GM23248 (cell line): ENCODE measurements at places on chromosomes 12 and 14. TPM values are rescaled to one million over a fixed set of nuclear protein-coding genes. Genes with fewer than 3 reads are reported as not detected.

DNA sequence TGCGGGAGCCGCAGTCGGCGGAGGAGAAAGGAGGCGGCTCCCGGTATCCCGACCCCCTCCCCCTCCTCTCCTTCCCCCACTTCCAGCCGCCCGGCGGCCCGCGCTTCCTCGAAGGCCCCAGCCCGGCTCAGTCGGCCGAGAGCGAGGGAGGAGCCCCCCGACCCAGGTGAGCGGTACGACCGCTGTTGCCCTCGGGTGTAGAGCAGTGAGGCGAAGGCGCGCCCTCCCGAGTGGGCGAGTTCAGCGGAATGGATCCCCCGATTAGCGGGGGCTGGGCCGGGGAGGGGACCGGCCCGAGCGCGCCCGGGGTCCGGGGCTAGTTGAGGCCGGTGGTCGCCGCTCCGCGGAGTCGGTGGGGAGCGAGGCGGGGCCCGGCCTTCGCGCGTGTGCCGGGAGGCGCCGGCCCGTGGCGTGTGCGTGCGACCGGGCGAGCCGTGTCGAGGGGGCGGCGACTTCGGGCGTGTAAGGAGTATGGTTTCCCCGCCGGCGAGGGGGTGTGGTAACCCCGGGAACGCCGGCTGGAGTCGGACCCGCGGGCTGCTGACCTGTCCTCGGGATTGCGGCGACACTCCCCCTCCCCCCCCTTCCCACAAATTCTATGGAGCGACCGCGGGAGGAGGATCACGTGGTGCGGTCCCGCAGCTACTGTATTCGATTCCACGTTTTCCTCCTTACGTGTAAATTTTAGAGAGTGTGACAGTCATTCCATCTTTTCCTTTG is 501 bp downstream of the RIMKLB start:
- DNase-seq: peak; percentile 86

GRCh38 chr14:58027904-58028303 is 124.1 kb downstream of the ARMH4 start:
- DNase-seq: no peak

DNA sequence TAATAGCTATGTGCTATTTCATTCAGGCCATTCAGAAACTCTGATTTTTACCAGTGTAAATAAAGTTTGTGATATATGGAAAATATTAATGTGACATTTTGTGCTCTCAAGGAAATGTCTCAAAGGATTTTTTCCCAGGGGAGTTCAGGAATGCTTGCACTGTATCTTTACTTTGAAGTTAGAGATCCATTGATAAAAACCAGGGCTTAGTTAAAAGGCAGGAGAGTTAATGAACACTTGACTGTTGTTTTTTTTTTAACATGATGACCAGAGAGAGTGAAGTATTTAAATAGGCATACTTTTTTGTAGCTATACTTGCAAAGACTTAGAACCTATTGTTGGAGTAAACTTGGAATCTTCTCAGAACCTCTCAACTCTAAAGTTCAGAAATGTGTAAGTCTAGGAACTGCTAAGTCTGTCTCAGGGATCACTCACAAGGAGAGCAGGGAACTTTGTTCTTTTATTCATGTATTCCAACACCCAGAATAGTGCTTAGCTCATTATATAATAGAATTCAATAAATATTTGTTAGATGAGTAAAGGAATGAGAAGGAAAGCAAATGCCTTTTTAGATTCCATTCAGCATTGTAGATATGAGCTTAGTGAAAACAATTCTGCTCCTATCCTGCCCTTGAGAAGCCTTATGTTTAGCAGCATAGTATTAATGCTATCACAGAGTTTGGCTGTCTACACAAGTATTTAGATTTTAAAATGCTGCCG is 117.5 kb downstream of the DAAM1 start:
- DNase-seq: peak; percentile 76

DNA sequence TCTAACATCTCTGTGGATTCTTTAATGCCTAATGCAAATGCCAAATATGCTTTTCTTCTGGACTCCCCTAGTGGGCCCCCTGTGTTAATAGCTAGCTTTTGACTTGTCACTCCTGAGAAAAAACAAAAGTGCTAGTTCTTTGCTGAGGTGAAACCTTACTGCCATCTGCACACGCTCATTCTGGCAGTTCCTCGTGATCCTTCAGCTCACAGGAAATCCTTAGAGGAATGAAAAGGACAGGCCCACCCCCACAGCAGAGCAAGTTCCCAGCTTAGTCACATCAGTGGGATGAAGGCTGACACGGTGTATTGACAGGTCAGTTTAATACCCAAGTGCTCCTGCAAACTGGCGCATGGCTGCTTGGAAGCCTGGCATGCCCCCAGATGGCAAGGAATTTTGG is 165.1 kb upstream of the ATP2B1 start:
- no peak for DNase-seq

HOXC13 gene
- not detected in 2 replicates for total RNA-seq

RAD51AP1 gene
- total RNA-seq: 13.1 and 13.2 TPM in 2 replicates

LRRC23 gene
- total RNA-seq: 4.3 and 4.6 TPM in 2 replicates

HIP1R gene
- 16.3 and 16.4 TPM in 2 replicates for total RNA-seq

GRCh38 chr14:100285021-100285912 is 21.0 kb downstream of the SLC25A29 start:
- DNase-seq: peak; percentile 79

- no peak for DNase-seq
These were observed 22.9 kb upstream of the DHRS7 start for GRCh38 chr14:60188115-60188514.

TSHR gene
- total RNA-seq: not detected in 2 replicates

DNA sequence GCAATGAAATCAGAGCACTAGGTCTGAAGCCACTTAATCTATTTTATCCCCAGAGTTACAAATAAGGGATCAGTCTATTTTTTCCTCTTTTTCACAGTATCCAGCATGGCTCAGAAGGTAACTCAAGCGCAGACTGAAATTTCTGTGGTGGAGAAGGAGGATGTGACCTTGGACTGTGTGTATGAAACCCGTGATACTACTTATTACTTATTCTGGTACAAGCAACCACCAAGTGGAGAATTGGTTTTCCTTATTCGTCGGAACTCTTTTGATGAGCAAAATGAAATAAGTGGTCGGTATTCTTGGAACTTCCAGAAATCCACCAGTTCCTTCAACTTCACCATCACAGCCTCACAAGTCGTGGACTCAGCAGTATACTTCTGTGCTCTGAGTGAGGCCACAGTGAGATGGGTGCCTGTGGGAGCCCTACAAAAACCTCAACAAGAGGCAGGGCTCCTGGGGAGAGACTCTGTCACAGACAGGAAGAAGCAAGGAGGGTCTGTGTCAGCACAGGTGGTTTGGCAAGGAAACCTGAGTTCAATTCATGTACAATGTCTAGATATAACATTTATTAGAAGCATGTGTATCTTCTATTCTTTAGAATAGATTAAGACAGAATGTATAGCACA is 334.3 kb upstream of the OR4E1 start:
- no peak for DNase-seq

FLRT2 gene
- total RNA-seq: 72.8 and 94.1 TPM in 2 replicates

- peak; percentile 27 for DNase-seq
These were observed 304.7 kb downstream of the SSPN start for GRCh38 chr12:26499979-26500640.

- no peak for DNase-seq
These were observed 8.1 kb downstream of the PTPN6 start for GRCh38 chr12:6959058-6959804.

P2RX2 gene
- total RNA-seq: not detected in 2 replicates

- no peak for DNase-seq
These were observed 328.8 kb downstream of the ADGRD1 start for GRCh38 chr12:131282292-131283080.

GZMB gene
- not detected in 2 replicates for total RNA-seq

DNA sequence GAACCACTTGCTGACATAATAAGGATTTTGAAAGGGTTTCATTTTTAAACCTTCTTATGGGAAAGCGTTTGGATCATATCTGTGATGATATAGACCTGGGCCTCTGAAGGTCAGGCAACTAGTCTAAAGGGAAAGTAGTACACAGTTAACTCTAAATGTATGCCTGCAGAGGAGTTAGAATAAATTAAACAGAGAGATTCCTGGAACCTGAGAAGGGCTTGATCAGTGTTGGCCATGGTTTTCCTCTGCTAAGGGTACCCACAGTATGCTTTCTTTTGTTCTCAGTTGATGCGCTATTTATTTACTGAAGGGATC is 14.4 kb upstream of the POLR3B start:
- DNase-seq: no peak

- DNase-seq: peak; percentile 47
These were observed 128.4 kb upstream of the NCOR2 start for GRCh38 chr12:124695861-124696260.

CLEC4D gene
- total RNA-seq: not detected in 2 replicates

NPFF gene
- total RNA-seq: not detected in 2 replicates

GRCh38 chr14:71539650-71540285 is 392.5 kb upstream of the RGS6 start:
- DNase-seq: no peak

TMEM52B gene
- total RNA-seq: 6.7 TPM in 1 of 2 replicates, not detected in the other
